ENCODE measurements at places on chromosomes 7 and 10.

GRCh38 chr7:123028339-123028738 is 32.8 kb upstream of the TAS2R16 start:
- no peak for DNase-seq

GRCh38 chr7:107023522-107024151 is 20.9 kb upstream of the PRKAR2B start:
- no peak for DNase-seq

DNA sequence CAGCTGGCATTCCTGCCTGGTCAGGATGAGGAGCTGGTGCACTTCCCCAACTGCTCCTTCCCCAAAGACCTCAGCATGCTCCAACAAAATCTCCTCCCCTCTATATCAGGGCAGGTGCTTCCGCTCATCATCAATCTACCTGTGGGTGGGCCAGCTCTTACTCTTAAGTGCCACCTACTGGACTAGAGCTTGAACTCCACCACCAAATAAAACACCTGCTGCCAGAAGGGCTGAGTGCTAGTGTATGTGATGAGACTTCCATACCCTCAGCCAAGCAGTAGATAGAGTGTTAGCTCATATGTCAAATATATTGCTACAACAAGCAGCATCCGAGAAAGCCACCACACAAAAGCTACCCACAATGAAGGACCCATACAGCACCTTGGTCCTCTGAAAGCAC is 264.3 kb downstream of the RNLS start:
- DNase-seq = no peak

DNA sequence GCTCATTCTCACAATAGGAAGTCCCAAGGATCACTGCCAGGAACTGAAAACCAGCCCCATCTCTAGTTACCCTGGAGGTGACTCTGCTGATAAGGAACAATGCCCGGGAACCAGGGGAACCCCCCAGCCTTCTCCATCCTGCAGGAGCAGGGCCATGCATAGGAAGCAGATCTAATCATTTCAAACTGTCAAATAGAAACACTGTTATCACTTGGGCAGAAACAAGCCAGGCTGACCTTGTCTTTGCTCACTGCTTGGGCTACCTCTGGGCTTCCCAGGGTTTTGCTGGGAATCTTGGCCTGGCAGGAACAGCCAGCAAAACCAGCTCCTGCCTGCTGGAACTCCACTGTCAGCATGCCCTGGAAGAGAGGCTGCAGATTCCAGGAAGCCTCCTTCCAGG is 114.1 kb downstream of the RNF216 start:
- DNase-seq = no peak

- DNase-seq = no peak
These were observed 191.7 kb downstream of the LRRN3 start for GRCh38 chr7:111282626-111283025.

DNA sequence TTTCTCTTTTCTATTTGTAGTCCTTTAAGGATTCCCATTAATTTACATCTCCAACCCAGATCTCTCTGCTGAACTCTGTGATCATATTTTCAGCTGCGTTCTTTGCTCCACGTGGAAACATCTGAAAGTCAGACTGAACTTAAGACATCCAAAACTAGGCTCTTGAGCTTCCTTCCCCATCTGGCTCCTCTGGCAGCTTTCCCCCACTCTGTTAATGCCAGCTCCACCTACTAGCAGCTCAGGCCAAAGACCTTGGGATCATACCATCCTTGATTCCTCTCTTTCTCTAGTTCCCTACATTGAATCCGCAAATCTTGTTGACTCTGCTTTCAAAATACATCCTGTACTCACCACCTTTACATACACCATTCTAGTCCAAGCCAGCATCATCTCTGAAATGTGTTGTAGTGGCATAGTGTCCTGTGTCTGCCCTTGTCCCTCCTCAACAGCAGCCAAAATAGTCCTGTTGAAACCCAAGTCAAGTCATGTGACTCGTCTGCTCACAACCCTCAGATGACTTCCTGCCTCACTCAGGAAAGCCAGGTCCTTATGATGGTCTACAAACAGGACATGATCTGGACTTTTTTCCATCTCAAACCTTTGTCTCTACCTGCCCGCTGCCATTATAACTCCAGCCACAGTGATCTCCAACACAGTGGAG is 7.0 kb downstream of the REEP3 start:
- no peak for DNase-seq

- no peak for DNase-seq
These were observed 49.7 kb downstream of the CPEB3 start for GRCh38 chr10:92241158-92241500.

- DNase-seq = no peak
These were observed 236.8 kb downstream of the RNLS start for GRCh38 chr10:88346144-88346977.

DNA sequence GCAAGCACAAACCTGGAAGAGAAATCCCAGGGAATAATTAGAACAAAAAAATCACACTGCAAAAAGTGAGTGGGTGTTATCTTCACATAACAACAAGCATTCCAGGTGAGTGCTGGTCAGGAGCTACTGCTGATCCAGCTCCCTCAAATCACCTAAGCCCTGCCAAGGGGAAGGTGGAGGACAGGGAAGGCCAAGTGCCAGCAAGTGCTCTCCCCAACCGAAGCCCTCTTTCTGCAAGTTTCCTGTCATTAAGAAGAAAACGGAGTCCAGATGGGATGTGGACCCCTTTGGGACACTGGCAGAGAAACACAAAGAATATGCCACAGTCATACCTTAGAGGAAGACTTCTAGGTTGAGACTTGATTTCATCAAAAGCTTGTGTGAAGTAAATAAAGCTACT is 933.0 kb upstream of the ZNF722 start:
- DNase-seq = no peak

GRCh38 chr7:105677817-105678573 is 96.7 kb upstream of the EFCAB10 start:
- DNase-seq = peak; percentile 79

DNA sequence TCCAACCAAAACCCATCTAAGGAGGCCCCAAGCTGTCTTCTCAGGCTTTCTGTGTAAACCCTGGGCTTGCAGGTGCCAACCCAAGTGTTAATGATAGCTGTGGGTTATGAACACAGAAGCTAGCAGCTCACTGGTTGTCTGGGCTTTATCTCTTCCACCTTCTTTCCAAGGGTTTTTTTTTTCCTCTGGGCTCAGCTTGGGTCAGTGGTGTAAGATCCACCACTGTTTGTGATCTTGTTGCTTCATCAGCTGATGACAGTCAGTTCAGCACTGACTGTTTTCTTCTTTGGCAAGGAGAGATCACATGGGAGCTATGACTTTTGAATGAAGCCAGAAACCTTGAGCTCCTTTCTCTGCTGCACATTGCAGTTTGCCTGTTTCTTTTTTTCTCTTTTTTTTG is 4.6 kb downstream of the GTPBP4 start:
- no peak for DNase-seq

- no peak for DNase-seq
These were observed 161.4 kb downstream of the GPAM start for GRCh38 chr10:112022196-112022595.

- no peak for DNase-seq
These were observed 20.3 kb downstream of the ELAPOR2 start for GRCh38 chr7:87038993-87039690.

- no peak for DNase-seq
These were observed 59.8 kb downstream of the ZFAND4 start for GRCh38 chr10:45612741-45613140.

GRCh38 chr7:48337012-48337621 is 165.9 kb downstream of the ABCA13 start:
- no peak for DNase-seq

DNA sequence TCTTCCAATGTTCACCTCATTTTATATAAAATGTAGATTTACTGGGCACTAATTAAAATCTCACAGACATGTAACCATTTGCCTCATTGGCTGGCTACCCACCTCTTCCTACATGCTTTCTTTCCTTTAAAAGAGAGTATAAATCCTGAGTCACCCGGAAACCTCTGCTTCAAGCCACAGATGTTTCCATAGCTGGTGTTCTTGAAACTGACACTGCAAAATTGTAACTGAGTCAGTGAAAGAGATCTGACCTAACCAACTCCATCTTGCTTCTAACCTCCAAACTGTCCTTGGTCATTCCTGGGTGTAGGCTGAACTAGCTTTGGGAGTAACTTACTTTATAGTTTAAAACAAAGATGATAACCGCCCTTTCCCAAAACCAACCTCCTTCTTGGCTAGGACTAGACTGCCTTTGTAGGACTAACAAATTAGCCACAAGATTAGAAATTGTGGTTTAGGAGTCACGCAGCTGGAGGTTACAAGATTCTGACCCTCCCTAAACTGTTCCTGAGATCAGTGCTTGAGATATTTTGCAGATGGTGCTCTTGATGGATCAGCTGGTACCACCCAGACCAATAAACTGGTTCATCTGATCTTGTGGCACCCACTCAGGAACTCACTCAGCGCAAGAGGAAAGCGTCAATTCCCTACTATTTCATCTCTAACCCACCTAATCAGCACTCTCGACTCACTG is 33.5 kb downstream of the SVOPL start:
- no peak for DNase-seq

DNA sequence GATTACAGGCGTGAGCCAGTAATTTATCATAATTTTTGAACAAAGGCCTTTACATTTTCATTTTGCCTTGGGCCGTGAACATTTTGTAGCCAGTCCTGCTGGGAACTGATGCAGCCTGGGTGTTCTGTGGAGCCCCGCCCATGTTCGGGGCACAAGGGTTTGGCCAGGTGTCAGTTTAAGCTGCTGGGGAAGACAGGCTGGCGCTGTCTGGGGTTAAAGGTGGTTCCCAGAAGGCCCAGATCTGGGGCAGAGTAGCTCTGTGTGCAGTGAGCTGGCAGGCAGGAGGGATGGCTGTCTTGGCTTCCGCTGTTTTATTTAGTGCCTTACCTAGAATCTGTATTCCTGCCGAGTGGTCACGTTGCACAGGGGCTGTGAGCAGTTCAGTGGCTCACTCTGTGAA is 50.2 kb downstream of the DOCK1 start:
- DNase-seq = no peak

DNA sequence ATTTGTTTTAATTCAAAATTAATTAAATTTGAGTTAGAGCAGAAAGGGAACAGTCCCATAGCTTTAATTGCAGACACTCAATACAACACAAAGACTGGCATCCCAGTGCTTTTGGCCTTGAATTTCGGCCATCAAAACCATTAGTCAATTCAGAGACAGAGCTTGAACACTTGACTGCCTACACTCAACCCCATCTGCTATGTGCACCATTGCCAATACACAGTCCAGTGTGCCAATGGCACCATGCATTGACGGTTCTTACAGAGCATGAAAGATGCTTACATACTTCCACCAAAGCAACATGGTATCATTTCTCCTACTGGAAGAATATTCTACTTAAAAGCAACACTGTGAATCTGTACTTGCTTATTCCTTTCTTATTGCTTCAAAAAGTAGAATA is 43.6 kb upstream of the LRRTM3 start:
- no peak for DNase-seq

- no peak for DNase-seq
These were observed 89.0 kb downstream of the JMJD1C start for GRCh38 chr10:63376560-63377304.

- no peak for DNase-seq
These were observed 18.5 kb downstream of the STRIP2 start for GRCh38 chr7:129452589-129453231.

DNA sequence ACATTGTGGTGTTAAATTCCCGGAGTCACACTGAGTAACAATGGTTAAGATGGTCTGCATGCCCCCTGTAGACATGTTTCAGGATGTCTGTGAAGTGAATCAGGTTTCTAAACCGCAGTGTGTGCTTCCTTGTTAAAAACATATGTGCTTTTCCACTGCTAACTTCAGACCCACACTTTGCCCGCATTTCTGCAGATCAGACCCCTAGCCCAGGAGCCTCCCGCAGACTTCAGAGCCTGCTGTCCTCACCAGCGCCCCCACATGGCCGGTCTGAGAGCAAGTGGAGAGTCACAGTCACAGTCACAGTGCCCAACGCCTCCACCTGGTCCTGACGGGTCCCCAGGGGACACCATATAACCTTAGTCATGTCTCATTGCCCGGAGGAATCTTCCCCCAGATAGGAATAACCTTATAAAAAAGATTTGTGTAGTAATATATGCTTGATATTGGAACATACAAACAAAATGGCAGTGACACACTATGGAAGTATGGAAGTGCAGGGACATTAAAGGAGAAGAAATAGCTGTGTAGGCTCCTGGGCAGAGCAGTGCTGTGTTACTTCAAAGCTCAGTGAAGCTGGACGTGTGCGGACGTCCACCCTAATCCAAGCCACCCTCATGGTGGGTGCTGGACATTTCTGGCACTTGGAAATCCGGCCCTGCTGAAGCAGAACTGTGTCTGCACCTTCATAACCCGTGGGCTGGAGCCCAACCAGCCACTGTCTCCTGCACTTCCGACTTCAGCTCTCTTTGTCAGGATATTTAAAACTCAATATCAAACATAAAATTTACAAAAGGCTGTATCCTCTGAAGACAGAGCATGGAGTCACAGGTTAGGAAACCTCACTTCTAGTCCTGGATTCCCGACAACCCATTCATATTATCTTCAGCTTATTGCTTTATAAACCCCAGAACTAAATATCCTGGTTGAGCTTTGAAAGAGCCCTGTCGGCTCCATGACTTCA is 29.0 kb downstream of the GSTO2 start:
- DNase-seq = no peak

DNA sequence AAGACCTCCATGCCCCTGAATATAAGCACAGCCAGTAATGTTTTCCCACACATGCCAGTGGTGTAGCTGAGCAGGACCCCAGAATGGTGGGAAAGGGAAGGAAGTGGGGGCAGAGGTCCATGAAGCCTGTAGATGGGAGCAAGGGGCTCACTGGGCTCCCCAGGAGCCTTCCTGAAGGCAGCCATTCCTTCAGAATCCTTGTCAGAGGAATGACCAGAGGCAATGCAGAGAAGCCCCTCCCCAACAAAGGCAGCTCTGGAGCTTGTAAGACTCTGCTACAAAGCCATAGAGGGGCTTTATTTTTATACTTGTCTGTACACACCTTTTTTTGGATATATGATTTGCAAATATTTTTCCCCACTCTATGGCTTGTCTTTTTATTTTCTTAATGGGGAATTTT is 165.0 kb upstream of the TCF7L2 start:
- no peak for DNase-seq

DNA sequence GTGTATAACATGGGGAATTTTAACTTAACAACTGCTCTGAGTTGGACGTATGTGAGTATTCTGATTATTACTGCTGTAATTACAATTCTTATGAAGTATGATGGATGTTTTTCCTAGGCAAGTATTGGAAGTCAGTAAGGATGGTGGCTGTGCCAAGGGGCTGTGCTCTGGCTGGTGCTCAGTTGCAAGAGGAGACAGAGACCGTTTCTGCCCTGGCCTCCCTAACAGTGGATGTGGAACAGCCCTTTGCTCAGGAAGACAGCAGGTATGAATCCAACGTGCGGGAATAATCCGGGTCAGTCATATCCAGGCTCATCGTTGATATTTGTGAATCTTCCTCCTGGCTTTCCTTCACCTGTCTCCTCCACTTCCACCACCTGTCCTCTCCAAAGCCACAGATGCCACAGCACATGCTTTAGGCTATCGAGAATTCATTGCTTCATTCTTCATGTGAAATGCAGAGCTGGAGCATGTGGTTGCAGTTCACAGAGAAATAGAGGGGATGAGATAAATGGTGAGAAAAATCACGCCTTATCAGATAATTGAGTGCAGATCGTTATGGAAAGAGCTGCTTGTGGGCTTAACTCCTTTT is 141.7 kb downstream of the TWIST1 start:
- DNase-seq = no peak
